ENCODE measurements at places on chromosomes 2 and 18. TPM values are rescaled to one million over a fixed set of nuclear protein-coding genes. Genes with fewer than 3 reads are reported as not detected.

DNA sequence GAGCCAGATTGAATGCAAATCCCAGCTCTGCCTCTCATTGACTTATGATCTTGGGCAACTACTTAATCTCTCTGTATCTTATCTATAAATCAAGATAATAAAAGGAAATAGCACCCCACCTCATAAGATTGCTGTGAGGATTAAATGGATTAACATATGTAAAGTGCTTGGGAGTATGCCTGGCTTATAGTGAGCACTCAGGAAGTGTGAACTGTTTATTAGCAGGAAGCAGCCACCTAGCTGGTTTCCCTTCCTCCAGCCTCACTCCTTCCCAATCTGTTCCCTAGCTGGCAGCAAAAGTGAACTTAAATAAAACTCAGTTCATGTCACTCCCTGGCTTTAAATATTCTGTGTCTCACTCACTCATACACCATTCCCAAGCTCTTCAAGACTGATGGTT lies 526.6 kb upstream of the PKDCC start:
- no peak for DNase-seq

Gene ANKRD30B
- total RNA-seq: not detected

Gene SCN9A
- total RNA-seq: not detected

DNA sequence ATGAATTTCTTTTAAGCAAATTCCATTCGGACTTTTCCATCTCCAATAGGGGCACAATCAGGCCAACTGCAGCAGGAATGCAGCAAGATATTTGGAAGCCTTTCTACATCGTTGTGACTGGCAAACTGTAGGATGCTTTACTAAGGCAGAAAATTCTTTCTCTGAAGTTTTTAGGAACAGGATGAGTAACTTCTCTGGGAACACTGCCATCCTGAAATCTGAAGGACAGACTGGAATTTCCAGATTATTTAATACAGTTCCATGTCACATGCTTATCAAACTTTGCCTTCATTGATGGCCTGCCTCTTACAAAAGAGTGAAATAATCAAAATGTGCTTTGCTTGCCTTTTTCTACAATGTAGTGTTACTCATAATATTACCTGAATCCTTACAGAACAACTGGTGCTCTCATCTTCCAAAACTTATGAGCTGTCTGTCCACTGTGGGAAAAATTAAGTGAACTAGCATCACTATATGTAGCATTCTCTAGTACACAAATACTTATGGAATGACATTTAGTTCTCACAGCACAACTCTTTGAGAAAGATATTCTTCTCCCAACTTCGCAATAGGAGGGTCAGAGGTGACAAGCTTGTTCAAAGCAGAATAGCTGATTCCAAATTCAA lies 32.0 kb upstream of the MAP2 start:
- no peak for DNase-seq

GRCh38 chr2:119352357-119352756 lies 14.3 kb downstream of the C2orf76 start:
- no peak for DNase-seq

DNA sequence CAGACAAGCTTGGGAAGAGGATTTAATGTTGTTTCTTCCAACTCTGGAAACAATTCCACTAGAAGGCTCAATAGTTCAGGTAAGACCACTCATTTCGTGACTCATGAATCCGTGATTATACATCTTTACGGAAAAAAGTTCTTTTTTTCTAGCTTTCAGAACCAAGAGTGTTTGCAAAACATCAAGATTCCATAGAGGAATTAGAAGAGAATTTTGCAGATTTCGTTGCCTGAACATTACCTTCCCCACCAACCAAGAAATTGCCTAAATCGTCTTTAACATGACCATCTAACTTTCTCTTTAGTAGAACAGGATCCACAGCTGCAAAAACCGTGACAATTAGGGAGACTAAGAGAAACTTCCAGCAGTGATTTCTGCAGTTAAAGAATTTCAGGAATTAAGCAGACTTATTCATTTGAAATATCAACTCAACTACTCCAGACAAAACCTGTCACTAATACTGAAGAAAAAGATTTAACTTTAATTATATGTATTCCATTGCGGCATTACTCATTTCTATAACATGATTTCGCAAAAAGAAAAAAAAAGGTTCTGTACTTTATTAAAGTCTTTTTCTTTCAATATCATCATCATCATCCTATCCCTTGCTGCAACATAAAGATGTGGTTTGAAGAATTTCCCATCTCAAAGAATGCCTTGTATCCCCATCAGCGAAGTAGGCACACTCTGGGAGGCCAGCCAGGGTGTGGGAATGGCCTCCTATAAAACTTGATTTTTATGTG lies 1.9 kb upstream of the NAB1 start:
- DNase-seq: no peak

Measured in CD8-positive, alpha-beta memory T cell (primary cell).